K562 (cell line): ENCODE measurements at places on chromosomes 11 and 22.

- no peak for DNase-seq
Observed at GRCh38 chr22:45503816-45504372, 1.2 kb downstream of the FBLN1 start.

DNA sequence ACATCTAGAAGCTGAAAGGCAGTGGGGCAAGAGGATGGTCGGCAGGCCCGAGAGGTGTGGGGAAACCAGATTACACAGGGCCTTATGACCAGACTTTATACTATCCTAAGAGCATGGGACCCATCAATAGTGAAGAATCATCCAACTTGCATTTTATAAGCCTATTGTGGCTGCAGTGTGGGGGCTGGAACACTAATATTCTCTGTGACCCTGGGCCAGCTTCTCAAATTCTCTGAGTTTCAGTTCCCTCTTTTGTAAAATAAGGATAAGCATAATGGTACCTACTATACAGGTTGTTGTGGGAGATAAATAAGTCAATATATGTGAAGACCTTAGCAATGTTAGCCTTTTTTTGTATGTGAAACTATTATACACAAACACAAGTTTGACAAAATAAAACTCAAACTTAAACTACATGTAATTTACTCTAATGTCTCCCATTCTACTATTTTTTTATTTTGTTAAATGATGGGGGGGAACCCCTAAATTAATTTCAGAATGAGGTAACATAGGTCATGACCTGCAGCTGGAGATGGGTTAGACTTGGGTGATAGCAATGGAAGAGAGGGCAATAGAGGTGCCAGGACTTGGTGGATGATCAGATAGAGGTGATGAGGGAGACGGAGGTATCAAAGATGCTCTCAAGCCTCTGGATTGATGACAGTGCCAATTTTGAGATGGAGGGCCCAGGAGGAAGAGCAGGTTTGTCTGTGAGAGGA lies 30.1 kb downstream of the SMCO4 start:
- no peak for DNase-seq

DNA sequence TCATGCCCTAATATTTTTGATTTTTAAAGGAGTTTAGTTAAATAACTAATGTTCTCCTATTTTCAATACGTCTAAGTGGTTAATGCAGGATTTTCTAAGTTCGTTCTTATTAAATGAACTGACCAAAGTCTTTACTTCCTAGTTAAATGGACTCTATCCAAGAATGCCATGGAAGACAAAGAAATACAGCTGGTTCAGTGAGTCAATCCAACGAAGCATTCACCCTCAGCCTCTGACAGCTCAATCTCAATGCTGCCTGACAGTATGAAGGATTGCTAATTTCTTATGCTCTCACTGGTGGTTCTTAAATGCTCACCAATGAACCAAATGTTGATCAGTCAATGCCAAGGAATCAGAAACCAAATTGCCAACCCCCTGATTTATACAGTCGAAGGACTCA lies 219.4 kb downstream of the CADM1 start:
- DNase-seq, result no peak

DNA sequence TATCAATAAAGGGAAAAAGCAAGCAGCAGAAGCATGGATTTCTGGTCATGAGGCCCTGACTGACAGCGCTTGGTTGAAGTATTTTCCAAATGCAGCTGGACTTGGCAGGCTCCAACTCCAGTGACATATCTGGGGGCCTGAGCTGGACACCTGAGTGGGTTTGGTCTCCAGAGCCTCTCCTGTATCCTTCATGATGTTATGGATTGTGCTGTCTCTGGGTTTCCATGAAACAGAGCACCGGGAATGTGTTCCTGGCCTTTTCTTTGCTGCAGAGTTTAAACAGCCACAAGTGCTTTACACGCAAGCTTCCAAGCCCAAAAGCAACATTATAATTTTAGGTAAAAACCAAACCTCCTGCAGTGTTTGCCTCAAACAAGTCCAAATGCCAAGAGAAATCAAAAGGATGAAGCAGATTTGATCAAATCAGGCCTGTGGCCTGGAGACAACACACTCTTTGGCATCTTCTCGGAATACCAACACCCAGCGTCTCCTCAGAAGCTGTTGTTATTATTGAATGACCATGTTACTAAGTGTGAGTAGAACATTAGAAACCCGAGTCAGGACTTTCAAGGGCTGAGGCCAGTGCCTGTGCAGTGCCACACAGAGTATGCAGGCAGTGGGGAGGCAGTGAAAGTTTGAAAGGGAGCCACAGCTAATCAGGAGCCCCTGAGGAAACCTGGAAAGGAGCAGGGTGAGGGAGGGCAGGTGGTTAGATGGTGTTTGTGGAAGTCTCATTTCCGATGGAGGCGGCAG lies 42.0 kb downstream of the ME3 start:
- no peak for DNase-seq

- DNase-seq, result no peak
Observed at GRCh38 chr11:86490582-86490981, 115.9 kb downstream of the CCDC81 start.

DNA sequence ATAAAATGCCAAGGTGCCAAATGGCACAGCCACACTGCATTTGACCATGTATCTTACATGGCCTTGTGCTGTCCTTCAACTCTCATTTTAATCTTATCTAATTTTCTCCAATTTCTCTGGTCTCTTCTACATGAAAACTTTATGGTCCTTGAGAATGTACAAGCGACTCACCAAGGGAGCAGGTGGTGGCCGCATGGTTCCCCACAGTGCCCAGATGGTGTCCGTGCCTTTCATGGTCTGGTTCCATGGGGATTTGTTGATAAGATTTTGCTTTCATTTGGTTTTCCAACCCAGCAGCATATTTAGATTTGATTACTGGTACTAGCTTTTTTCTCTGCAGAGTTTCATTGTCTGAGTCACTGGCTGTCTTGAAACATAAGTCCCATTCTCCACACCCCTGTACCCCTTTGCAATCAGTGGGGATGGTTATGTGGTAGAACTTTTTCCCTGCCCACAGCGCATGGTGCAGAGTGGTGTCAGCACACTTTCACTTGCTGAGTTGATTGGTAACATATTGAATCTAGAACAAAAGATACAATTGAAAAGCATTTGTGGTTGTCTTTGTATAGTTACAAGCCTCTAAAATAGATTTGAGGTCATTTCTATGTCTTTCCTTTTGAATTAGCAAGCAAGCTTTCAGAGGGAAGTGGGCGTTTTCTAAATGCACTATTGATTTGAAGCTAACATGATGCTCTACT lies 24.1 kb downstream of the ZNRF3 start:
- no peak for DNase-seq

- no peak for DNase-seq
Observed at GRCh38 chr22:39434243-39434653, 22.6 kb upstream of the MGAT3 start.

- no peak for DNase-seq
Observed at GRCh38 chr11:78318321-78319114, 99.1 kb downstream of the GAB2 start.

- no peak for DNase-seq
Observed at GRCh38 chr22:28411125-28411524, 268.5 kb downstream of the TTC28 start.

DNA sequence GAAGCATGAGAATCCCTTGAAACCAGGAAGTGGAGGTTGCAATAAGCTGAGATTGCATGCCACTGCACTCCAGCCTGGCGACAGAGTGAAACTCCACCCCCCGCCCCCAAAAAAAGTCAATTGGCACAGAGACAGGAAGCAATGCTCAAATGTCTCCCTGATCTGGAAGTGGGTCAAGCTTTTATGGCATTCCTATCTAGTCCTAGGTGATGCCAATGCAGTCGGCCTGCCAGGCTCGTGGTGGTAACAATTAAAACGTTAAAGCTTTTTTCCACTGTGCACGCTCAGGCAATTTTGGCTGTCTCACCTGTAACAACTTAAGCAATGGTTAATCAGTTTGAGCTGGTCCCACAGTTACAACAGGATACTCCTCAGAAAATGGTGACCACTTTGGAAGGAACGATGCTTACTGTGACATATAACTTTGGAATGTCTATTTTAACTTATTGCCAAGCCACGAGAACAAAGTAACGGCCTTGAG lies 18.9 kb upstream of the PISD start:
- DNase-seq, result no peak

- DNase-seq, result no peak
Observed at GRCh38 chr22:28139961-28140360, 220.9 kb upstream of the PITPNB start.

DNA sequence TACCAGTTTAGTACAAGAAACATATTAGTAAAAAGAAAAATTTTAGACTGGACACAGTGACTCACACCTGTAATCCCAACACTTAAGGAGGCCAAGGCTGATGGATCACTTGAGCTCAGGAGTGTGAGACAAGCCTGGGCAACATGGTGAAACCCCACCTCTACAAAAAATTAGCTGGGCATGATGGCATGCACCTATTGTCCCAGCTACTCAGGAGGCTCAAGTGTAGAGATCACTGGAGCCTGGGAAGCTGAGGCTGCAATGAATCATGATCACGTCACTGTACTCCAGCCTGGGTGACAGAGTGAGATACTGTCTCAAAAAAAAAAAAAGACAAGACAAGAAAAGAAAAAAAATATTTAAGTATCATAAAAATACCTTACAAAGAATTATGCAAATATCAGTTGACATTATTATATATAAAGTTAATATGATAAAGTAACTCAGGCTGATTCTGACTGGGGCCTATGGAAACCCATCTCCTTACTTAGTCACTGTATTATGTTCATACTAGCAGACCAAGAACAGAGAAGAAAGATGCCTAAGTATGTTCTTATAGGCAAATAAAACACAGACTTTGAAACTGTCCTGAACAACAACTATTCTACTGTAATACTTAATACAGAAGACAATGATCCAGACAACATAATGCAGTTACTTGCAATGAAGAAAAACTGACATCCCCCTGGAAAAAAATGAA lies 27.3 kb downstream of the FAM168A start:
- DNase-seq, result no peak

GRCh38 chr22:50010676-50011446 lies 1.7 kb downstream of the IL17REL start:
- DNase-seq, result no peak

DNA sequence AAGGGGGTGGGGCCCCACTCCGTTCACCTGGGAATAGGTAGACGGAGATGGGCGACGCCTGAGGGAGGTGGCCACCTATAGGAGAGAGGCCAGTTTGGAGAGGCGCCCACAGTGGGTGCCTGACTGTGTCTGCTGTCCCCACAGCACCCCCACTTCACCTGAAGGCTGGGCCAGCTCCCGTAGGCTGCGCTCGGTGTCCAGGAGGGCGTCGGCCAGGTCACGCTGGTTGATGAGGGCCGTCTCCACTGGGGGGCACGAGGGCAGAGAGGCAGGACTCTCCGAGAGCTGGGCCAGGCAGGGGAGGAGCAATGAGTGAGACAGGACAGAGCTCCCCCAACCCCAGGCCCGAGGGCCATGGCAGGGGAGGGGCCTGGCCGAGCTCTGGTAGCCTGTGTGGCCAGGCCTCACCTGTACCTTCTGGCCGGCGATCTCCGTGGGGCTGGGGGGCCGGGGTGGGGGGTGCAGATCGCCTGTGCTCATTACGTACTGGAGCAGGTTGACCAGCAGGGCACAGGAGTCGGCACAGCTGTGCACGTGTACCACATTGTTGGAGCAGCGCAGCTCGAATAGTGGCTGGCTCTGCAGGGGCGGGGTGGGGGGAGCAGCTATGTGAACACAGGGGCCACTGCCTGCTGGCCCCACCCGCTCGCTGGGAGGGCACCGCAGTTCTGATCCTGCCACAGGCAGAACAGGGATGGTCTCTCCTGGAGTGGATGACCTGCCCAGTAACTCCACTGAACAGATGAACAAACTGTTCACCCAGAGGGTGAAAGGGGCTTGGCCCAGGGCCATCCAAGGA lies 14.7 kb downstream of the ATG2A start:
- no peak for DNase-seq

- DNase-seq, result no peak
Observed at GRCh38 chr11:9823439-9823838, 159.6 kb downstream of the SWAP70 start.

GRCh38 chr11:130156108-130157022 lies 3.2 kb upstream of the ST14 start:
- DNase-seq, result no peak

GRCh38 chr11:79762279-79762921 lies 321.6 kb upstream of the TENM4 start:
- no peak for DNase-seq

DNA sequence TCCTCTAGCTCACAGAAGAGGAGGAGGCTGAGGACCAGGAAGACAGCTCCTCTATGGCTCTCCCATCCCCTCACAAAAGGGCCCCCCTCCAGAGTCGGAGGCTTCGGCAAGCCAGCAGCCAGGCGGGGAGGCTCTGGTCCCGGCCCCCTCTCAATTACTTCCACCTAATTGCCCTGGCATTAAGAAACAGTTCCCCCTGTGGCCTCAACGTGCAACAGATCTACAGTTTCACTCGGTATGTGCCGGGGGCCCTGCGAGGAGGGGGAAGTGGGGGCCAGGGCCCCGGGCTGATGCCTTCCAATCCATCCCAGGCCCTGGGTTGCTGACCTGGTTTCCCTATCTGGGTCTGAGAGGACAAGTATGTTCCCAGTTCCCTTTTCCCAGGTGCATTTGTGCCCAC lies 7.9 kb downstream of the FOXR1 start:
- peak; percentile 54 for DNase-seq

DNA sequence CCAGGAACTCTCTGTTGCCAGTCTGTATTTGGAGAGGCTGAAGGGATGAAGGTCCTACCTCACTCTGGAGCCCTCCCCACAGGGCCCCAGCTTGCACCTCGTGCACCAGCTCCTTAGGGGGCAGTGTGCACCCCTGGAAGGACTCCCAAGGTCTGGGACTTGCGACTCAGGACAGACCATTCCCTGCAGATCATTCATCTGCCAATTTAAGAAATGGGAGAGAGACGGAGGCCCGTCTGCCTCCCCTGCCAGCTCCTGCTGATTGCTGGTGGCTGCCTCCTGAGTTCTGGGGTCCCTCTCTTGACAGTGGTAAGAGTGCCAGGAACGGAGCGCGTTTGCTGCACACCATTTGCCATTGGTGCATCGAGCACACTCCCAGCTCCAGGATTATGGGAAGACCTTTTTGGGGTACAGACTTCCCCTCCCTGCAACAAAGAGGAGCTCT lies 27.4 kb upstream of the MALAT1 start:
- DNase-seq, result peak; percentile 63

DNA sequence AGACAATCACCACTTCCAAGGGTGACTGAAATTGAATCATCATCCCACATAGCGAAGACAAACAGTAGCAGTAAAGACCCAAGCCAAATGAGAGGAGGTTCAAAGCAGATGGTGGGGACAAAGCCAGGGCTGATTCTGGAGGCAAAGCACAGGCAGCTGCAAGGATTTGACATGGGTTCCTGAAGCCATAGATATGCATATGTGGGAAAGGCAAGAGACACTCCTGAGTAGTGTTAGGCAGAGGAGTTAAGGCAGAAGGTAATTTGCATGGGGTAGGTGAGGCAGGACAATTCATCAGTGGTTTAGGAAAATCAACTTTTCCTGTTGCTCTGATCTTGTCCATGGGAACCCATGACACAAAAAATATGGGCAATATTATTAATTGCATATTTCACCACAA lies 462.8 kb downstream of the FAM181B start:
- DNase-seq, result no peak

- no peak for DNase-seq
Observed at GRCh38 chr22:30778261-30778660, 83.6 kb downstream of the OSBP2 start.
